Caudate nucleus (tissue), 63 donors: ENCODE measurements at places on chromosomes 11 and 22.

GRCh38 chr22:40534379-40535188 is 101.9 kb downstream of the MRTFA start:
- peak; percentile 11 for DNase-seq

GRCh38 chr11:94544646-94545263 is 1.0 kb downstream of the FUT4 start:
- no peak for DNase-seq

DNA sequence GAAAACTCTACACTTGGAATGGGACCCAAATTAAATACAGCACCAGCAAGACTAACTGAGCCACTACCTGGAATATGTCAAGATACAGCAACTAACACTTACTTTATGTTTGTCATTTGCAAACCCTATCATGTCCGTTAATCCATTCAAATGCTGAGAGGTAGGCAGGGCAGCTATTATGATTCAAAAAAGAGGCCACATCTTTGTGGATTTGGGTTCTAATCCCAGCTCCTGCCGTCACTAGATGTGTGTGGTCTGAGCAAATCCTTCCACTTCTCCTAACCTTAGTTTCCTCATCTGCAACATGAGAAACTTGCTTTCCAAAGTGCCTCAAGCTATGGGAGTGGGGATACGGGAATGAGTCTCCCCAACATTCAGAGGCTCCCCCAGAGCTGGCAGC is 24.2 kb downstream of the FLI1 start:
- DNase-seq, result no peak

- DNase-seq, result no peak
Measured at GRCh38 chr22:39980596-39980995, 14.2 kb upstream of the FAM83F start.

GRCh38 chr11:69049490-69049867 is 747 bp downstream of the TPCN2 start:
- no peak for DNase-seq
